ENCODE measurements at places on chromosomes 11 and 22. TPM values are rescaled to one million over a fixed set of nuclear protein-coding genes. Genes with fewer than 3 reads are reported as not detected.

ZP1 gene
- not detected for total RNA-seq

CALCA gene
- not detected for total RNA-seq

DNA sequence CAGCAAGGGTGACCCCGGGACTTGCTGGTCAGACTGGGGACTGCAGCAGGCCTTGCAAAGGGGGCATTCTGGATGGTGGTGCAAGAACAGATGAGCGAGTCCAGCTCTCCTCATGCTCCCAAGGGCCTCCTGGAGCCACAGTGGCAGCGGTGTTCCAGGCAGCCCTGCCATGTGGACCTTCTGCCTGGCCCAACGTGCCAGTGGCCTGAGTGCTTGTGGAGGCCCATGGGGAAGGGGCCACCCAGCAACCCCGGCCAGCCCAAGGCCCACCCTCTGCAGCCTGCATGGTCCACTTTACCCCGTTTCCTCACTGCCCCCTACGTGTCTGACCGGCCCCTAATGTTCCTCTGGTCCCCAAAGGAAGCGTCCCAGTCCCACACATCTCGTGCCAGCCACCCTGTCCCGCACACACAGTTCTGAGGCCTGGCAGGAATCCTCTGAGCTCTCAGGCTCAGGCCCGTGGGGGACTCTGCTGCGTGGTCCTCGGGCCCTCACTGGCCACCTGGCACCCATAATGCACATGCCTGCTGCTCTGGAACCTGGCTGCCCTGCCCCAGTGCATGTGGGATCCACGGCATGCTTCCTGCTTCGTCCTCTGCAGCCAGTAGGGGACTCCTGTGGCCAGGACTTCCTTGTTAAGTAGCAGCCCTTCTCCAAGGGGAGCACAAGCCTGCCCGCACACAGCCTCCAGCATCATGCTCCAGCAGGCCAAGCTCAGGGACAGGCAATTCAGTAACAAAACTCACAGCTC lies 85.5 kb downstream of the DGCR2 start:
- DNase-seq = no peak

GRCh38 chr11:77047007-77047927 lies 13.1 kb downstream of the B3GNT6 start:
- peak; percentile 80 for DNase-seq

DNA sequence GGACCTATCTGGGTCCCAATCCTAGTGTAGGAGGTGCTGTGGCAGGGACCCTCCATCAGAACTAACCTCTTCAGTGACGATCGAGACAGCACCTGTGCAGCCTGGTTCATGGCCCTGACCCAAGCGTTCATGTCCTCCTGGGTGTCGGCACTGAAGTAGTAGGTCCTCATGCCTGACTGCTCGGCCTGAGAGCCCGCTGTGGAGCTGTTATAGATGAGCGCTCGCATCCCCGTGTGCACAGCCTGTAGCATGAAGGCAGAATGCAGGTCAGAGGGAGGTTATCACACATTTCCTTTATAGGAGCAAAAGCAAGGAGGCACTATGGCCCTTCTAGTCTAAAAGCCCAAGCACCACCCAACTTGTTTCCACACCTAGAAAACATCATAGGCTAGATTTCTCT lies 103.0 kb downstream of the C11orf58 start:
- no peak for DNase-seq
